ENCODE measurements at places on chromosomes 11 and 22.
A peak's percentile ranks its signal among the peaks of the same experiment; 100 is the strongest.

DNA sequence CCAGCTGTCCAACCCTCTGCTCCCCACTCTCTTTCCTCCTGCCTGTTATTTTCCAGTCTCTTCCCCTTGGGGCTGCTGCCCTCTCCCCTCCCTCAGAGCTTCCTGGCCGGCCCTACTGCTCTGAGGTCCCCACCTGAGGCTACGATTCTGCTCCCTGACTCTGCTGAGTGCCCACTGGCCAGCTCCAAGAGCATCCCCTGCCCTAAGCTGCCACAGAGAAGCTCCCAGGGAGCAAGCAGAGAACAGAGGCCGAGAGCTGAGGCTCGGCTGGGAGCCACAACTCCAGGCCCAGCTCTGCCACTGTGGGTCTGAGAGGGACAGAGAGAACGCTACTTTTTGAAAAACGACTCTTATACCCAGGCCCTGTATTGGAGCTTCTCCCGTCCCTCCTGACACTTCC lies 61.1 kb downstream of the CHRDL2 start:
- DNase-seq = no peak

DNA sequence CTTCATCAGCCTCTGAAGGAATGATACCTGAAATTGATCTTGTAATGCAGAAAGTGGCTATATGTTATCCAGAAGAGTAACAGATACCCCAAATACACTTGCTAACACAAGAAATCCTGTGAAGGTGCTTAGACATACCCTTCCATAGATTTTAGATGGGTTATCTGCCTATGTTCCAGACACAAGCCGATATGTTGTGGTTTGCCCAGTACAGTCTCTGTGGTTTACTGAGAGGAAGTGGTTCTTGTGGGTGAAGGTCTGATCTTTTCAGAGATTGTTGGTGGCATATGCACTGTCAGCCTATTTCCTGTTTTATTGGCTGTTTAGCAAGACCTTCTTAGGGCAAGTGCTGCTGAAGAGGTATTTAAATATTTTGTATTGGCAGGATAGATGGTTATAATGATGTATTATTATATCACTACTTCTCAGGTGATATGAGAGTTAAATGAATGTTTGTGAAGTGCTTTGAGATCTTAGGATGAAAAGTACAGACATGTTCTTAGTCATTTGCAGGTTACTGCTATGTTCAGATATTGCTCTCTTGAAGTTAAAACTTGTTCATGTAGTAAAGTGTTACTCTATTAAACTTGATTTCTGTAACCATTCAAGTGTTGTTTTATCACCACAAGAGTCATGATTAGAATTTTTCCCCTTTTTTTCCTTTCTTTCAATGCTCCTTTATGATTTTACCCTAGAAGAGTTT lies 8.2 kb downstream of the ARHGEF12 start:
- DNase-seq = no peak

GRCh38 chr11:34957206-34957605 lies 40.8 kb downstream of the PDHX start:
- no peak for DNase-seq

GRCh38 chr11:46134540-46134939 lies 13.3 kb upstream of the PHF21A start:
- DNase-seq = no peak

DNA sequence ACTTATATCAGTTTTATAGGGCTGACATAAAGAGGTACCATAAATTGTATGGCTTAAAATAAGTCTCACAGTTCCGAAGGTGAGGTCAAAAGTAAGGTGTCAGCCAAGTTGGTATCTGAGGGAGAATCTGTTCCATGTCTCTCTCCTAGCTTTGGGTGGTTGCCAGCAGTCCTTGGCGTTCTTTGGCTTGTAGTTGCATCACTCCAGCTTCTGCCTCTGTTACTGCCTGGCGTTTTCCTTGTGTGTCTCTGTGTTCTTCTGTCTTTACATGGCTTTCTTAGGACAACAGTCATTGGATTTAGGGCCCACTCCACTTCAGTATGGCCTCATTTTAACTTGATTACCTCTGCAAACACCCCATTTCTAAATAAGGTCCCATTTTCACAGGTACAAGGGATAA lies 16.7 kb downstream of the MMP7 start:
- DNase-seq = peak; percentile 3

GRCh38 chr11:17472467-17472866 lies 4.2 kb downstream of the ABCC8 start:
- DNase-seq = no peak

DNA sequence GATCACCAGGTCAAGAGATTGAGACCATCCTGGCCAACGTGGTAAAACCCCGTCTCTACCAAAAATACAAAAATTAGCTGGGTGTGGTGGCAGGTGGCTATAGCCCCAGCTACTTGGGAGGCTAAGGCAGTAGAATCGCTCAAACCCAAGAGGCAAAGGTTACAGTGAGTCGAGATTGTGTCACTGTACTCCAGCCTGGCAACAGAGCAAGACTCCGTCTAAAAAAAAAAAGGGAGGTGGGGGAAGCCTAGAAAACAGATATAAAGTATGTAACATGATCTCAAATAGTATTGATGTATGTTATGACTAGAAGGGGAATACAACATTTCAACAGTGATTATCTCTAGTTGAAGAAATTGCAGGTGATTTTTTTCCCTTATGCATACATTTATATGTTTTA lies 61.4 kb downstream of the SLC1A2 start:
- no peak for DNase-seq

- DNase-seq = no peak
These were observed 36.7 kb upstream of the PLET1 start for GRCh38 chr11:112297248-112297866.

- DNase-seq = no peak
These were observed 418.8 kb downstream of the DYNC2H1 start for GRCh38 chr11:103528046-103528445.

DNA sequence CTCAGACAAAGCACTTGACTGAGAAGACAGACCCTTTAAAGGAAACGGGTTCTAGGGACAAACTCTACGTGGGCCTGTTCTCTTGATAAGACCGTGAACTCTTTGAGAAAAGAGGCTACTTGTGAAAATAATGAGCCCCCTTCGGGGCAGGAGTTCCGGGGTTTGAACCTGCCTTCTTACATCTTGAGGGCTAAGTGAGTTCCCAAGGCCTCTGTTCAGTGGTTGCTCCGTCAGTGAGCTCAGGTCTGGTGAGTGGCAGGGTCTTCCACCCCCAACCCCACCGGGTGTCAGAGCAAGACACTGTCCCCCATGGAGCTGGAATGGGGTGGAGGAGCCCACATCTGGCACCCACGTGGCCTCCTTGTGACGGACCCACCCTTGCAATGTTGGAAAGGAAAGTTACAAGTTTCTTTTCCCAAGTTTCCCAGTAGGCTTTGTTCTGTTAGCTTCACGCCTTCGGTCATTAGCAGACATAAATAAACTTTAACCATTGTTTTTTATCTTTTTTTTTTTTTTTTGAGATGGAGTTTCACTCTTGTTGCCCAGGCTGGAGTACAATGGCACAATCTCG lies 6.3 kb upstream of the SAMM50 start:
- DNase-seq = no peak

DNA sequence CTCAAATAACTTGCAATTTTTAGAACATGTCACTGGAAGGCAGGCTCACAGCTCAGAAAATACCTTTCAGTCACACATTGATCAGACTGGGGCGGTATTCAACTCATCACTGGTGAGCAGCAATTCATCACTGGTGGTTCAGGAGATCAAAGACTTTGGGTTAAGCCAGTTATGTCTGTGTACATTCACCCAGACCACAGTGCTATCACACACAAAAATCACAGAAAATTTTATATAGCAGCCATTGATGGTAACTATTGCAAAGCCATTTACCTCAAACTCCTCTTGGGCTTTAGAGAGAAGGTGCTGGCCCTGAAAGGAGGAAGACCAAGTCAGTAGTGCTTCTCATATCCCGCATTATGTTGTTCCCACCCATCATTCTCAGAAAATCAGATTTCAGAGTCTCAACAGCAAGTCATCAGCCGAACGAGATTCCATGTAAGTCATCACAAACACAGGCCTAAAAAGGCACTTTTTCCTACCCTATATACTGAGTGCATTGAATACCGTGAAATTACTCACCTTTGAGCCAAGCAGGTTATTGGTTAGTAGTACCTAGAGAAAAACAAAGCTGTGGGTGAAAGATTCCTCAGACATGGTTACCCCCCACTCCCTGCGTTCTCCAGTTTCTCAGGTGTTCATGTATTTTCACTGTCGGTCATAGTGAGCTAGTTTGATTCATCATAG lies 14.0 kb upstream of the WDR74 start:
- no peak for DNase-seq

- DNase-seq = no peak
These were observed 12.2 kb upstream of the MRPL17 start for GRCh38 chr11:6695377-6695776.

GRCh38 chr11:866481-866880 lies 23.8 kb downstream of the TSPAN4 start:
- DNase-seq = no peak

DNA sequence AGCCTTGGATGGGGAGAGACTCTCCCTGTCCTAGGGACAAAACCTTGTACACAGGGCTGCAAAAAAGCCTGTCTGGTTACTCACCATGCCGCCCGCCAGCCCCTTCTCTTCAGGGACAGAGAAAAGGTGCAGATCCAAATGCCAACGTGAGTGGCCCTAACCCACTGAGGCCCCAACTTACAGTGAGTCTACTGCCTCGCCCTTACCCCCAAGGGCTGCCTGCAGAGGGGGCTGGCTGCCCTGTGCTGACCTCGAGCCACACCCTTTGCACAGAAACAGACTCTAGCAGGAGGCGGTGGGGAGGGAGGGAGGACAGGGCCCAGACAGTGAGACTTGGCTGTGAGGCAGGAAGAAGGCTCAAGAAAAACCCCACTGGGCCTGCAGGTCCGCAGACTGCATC lies 13.6 kb upstream of the CHST1 start:
- DNase-seq = no peak
